Cortex of kidney (tissue), 1 donor: ENCODE measurements at places on chromosomes 4 and X.

- DNase-seq, result no peak
Measured at GRCh38 chr4:1795299-1796195, 2.5 kb downstream of the FGFR3 start.

DNA sequence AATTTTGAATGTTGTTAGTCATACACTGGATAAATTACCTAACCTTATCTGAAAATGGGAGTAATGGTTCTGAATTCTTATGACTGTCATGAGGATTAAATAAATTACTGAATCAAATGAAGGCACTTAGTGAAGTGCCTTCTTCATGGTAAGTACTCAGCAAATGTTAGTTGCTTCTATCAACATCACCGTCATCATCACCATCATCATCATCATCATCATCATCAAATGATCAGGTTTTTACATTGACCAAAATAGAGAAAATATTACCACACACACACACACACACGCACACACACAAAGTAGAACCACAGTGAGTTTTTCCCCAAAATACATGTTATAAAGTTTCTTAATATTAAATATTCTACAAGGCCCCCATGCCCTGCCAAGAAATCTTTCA lies 368.3 kb upstream of the FGF13 start:
- DNase-seq, result no peak

DNA sequence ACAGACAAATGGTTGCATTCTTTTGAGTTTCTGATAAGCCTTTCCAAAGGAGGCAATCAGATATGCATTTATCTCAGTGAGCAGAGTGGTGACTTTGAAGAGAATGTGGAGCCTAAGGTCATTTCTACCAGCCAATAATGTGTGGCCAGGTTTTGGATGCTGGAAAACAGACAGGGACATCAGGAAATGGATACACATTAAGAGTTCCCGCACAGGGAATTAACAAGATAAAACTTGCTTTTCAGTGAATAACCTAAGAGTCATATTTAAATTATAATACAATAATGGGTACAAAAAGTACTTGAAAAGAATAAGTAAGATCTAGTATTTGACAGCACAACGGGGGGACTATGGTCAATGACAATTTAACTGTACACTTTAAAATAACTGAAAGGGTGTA lies 492.3 kb upstream of the FAM241A start:
- DNase-seq, result no peak

GRCh38 chr4:6126971-6127745 lies 73.2 kb downstream of the JAKMIP1 start:
- DNase-seq, result no peak

GRCh38 chr4:15963001-15963451 lies at the start of gene FGFBP2:
Gene FGFBP2 (minus strand): TSS chr4:15963175. CDS start chr4:15963129, 46 bp downstream.
- DNase-seq, result no peak
